ENCODE measurements at places on chromosomes 7 and 10. TPM values are rescaled to one million over a fixed set of nuclear protein-coding genes. Genes with fewer than 3 reads are reported as not detected.

Gene TMEM72
- 0.16 TPM for total RNA-seq

Gene ZNF775
- 10.6 TPM for total RNA-seq

Gene TAS2R40
- not detected for total RNA-seq

Gene ASZ1
- total RNA-seq, result not detected

Gene SLC13A1
- total RNA-seq, result not detected

Gene AGAP6
- total RNA-seq, result 3.9 TPM

Gene TDRD1
- total RNA-seq, result under 0.01 TPM

Gene TMEM270
- not detected for total RNA-seq

Gene FIS1
- 59.9 TPM for total RNA-seq

Gene RAMP3
- 4.7 TPM for total RNA-seq

Gene DNAAF5
- 7.0 TPM for total RNA-seq

Gene CALHM1
- not detected for total RNA-seq

Gene ZNF438
- total RNA-seq, result 3.9 TPM

Gene AKR1C1
- total RNA-seq, result 36.8 TPM

Gene NANOS1
- 4.8 TPM for total RNA-seq

Gene CLRN3
- total RNA-seq, result 0.62 TPM

Gene GRM3
- total RNA-seq, result 179 TPM

Gene TFPI2
- total RNA-seq, result 0.31 TPM

Gene CHAT
- total RNA-seq, result 0.62 TPM

Gene SFMBT2
- total RNA-seq, result 17.8 TPM

Gene YKT6
- total RNA-seq, result 54.7 TPM

Gene KCP
- 0.16 TPM for total RNA-seq

Gene FAM131B
- 91.1 TPM for total RNA-seq

Gene LAMB1
- 31.4 TPM for total RNA-seq

Gene RTKN2
- total RNA-seq, result 7.5 TPM

Gene SLC16A9
- total RNA-seq, result 11.4 TPM

Gene PIP
- total RNA-seq, result not detected

Gene MCU
- total RNA-seq, result 41.0 TPM

Gene CAV2
- total RNA-seq, result 19.8 TPM
